ENCODE measurements at places on chromosomes 3 and 15. TPM values are rescaled to one million over a fixed set of nuclear protein-coding genes. Genes with fewer than 3 reads are reported as not detected.

The ZNF592 gene
- 11.2 TPM for total RNA-seq

The GLDN gene
- 0.59 TPM for total RNA-seq

The PAK6 gene
- total RNA-seq = not detected

The GYG1 gene
- 54.8 TPM for total RNA-seq

The PBRM1 gene
- 100 TPM for total RNA-seq

The UBE2E2 gene
- total RNA-seq = 59.2 TPM

The LRRIQ4 gene
- total RNA-seq = 0.29 TPM

The HTR3E gene
- total RNA-seq = not detected

The MEX3B gene
- total RNA-seq = 11.2 TPM

The GOLGA6L4 gene
- total RNA-seq = 1.8 TPM

The NOX5 gene
- 0.36 TPM for total RNA-seq

The HHLA2 gene
- not detected for total RNA-seq

The CLDN18 gene
- total RNA-seq = not detected

The AGTR1 gene
- total RNA-seq = 13.3 TPM

The TUSC7 gene
- total RNA-seq = not detected

The LTK gene
- total RNA-seq = not detected

The GOLGA8M gene
- under 0.01 TPM for total RNA-seq

The BLM gene
- 1.4 TPM for total RNA-seq

The SLC28A2 gene
- total RNA-seq = not detected

The CCR9 gene
- total RNA-seq = not detected

The ZBTB11 gene
- total RNA-seq = 23.3 TPM

The ACKR2 gene
- total RNA-seq = not detected

The CCR5 gene
- total RNA-seq = not detected

The NRG4 gene
- not detected for total RNA-seq

The SNX1 gene
- total RNA-seq = 51.0 TPM

The TGM4 gene
- not detected for total RNA-seq

The MUC4 gene
- total RNA-seq = not detected

The LMAN1L gene
- total RNA-seq = under 0.01 TPM

The AGBL1 gene
- not detected for total RNA-seq

The HES1 gene
- 4.4 TPM for total RNA-seq

The CPNE9 gene
- not detected for total RNA-seq

The RTP3 gene
- total RNA-seq = not detected

The MYNN gene
- 22.1 TPM for total RNA-seq

The PEX5L gene
- 0.59 TPM for total RNA-seq

The MCF2L2 gene
- total RNA-seq = under 0.01 TPM

The PLA1A gene
- total RNA-seq = under 0.01 TPM

The RTP1 gene
- not detected for total RNA-seq

The DUOXA2 gene
- not detected for total RNA-seq

All from osteoblast (primary cell).